IMR-90 (cell line): ENCODE measurements at places on chromosomes 6 and 20.

- DNase-seq = no peak
Observed at GRCh38 chr6:129637340-129638054, 72.5 kb downstream of the ARHGAP18 start.

DNA sequence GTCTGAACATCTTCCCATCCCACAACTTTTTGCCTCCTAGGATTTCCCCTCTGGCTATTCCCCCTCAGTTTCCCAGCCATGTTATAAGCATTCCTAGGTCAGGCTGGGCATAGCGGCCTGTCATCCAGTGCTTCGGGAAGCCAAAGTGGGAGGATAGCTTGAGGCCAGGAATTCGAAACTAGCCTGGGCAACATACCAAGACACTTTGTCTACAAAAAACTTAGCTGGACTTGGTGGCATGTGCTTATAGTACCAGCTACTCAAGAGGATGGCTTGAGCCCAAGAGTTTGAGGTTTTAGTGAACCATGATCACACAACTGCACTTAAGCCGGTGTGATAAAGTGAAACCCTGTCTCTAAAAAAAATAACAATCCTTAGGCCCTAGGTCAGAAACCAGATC, 447.4 kb downstream of the KIF16B start:
- DNase-seq = no peak

DNA sequence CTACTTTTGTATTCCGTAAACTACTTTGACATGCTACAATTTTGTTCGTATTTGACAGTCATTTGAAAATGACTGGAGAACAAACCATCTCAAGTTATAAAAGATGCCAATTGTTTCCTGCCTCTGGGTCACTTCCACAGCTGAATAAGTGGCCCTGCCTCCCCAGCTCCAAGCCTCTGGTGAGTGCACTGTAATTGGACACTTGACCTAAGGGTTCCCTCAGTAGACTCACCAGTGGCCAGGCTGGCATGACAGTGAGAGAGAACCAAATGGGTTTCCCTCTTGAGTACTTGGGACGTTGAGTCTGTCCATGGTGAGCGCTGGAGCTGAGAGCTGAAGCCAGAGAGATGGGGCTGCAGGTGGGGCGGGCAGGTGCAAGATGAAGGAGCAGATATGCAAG, 57.1 kb downstream of the SLC35D3 start:
- no peak for DNase-seq

- no peak for DNase-seq
Observed at GRCh38 chr6:48067148-48067712, 43.8 kb downstream of the PTCHD4 start.
